Cortex of kidney (tissue), 1 donor: ENCODE measurements at places on chromosomes 2 and 18.

DNA sequence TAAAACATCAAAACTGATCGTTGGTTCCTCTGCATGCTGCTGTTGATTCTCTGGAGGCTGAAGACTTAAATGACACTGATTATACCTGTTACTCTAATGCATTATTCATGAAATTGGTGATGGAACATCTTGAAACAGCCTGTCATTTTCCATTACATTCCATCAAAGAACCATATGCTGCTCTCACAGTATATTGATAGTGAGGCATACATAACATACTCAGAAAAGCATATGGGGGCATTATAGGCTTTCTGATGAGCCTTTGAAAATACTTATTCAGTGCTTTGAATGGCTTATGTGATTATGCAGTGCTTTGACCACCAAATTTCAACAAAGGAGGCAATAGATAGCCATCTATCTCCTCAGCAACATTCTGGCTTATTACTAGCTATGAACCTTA is 392.1 kb downstream of the CDH19 start:
- no peak for DNase-seq

GRCh38 chr2:51813247-51813646 is 781.3 kb upstream of the NRXN1 start:
- DNase-seq, result no peak

- no peak for DNase-seq
These were observed 185.8 kb upstream of the ARL4C start for GRCh38 chr2:234682492-234683228.

DNA sequence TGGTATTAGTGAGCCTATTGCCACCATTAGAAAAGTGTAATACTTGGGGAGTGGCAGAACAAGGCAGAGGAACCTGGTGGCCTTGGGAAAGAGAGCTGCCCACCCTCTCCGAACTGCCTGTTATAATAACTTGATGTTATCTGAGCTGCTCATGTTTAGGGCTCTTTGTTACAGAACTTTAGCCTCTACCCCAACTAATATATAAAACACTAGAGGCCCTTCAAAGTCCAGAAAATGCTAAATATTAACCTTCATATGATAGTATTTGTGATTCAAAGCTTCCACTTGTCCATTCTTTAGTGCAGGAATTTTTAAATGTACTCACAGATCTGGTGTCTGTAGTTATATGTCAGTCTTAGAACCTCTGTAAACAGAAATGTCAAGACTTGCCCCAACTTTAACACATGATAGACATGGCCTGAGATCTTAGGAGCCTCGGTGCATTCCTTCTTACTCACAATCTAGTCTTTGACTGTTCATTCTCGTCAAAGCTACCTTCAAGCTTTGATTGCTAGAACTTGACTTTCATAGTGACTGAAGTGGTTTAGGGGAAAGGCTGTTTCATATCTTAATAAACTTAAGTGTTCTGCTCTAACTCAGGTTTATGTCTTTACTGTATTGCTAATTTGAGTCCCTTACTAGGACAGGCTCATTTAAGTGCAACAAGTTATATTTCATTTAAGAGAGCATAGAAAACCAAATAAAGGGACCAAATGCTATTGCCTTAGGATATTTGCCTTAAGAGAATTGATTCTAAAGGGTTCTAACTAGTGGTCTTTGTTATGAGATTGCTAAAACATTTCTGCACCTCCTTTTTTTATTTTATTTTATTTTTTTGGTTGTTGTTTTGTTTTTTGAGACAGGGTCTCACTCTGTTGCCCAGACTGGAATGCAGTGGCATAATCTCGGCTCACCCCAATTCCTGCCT is 41.6 kb downstream of the DDX1 start:
- no peak for DNase-seq

DNA sequence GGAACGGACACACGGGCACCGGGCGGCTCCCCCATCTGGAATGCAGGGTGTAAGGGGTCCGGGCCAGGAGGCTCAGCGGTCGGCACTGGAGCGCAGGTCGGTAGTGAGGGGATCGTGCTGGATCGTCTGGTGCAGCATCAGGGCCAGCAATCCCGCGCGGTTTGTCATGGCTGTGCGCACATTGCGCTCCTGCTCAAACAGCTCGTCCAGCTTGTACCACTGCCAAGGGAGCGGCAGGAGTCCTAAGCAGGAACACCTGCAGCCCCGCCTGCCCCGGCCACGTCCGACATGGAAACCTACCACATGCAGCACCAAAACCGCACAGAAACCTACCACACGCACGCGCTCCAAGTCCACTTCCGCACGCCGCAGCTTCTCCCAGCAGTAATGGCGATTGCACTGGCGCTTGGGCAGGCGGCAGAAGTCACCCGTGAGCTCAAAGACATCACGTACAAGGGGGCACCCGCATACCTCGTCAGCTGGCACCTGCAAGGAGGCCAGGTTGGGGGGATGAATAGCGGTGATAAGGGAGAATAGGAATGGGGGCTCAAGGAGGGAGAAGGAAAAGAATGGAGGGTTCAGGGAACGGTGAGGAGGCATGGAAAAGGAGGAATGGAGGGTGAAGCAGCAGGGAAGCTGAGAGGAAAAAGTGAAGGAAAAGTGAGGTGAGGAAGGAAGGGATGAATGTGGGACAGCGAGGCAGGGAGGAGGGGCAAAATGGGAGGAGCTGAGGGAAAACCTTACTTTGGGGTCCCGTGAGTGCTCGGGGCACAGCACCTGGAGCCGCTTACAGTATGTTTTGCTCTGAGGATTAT is 1.4 kb upstream of the MBD1 start:
- no peak for DNase-seq

GRCh38 chr2:233081232-233081730 is 21.1 kb downstream of the INPP5D start:
- no peak for DNase-seq

DNA sequence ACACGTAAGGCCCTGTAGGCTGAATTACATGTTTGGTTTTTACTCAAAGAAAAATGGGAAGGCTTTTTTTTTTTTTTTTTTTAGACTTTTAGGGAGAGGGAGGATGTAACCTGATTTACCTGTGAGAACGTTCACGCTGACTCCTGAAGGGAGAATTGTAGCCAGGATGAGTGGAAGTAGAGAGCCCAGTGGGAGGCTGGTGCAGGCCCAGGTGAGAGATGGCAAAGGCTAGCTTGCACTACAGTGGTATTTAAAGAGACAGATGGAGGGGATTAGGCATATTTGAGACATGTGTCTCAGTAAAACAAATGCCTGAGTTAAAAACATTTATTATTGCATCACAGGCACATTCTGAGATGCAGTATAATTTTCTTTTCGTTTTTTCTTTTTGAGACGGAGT is 107.9 kb downstream of the CCDC85A start:
- DNase-seq, result no peak

DNA sequence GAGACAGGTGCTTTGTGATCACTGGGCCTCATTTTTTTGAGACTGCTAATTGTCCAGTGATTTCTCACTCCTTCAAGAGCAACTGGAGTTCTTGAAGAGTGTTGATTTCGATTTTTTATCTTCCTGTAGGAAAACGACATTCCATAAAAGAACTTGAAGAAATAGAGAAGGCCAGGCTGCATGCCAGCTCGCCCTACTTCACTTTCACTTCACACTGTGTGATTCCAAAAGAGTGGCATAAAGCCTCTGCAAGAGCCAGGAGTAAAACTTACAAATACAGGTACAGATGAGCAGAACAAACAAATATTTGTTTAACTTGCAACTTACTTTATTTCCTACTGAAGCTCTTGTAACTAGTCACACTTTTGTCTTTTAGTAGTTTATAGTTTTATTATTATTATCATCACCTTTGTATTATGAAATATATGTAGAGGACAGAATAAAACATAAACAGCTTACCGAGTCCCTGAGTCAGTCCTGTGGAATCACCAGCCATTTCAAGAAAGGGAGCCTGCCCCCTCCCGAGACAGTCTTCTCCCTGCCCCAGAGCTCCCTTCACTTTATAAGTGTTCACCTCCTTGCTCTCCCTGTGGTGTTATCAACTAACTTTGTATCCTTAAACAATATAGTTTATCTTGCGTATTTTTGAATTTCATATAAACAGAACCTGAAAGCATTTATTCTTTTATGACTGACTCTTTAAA is 8.7 kb downstream of the FAM228A start:
- DNase-seq, result no peak

GRCh38 chr2:43737855-43738254 is 36.0 kb upstream of the DYNC2LI1 start:
- DNase-seq, result no peak

GRCh38 chr2:152920846-152921245 is 202.4 kb downstream of the ARL6IP6 start:
- no peak for DNase-seq

DNA sequence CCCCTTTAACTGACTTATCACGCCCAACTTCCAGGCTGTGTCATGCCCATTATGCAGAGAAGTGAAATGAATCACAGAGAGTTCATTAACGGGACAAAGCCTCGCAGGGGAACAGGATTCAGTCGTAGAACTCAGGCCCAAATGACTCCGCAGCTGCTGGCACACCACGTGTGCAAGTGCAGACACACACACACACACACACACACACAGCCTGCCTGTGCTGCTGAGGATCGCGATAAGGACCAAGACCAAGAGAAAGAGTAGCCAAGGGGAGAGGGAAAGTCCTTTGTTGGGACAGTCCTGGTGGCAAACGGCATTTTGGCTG is 90.0 kb upstream of the TAF1B start:
- no peak for DNase-seq

- DNase-seq, result no peak
These were observed 6.4 kb upstream of the ODC1 start for GRCh38 chr2:10454505-10454904.

GRCh38 chr2:168336786-168337388 is 89.5 kb upstream of the STK39 start:
- no peak for DNase-seq

DNA sequence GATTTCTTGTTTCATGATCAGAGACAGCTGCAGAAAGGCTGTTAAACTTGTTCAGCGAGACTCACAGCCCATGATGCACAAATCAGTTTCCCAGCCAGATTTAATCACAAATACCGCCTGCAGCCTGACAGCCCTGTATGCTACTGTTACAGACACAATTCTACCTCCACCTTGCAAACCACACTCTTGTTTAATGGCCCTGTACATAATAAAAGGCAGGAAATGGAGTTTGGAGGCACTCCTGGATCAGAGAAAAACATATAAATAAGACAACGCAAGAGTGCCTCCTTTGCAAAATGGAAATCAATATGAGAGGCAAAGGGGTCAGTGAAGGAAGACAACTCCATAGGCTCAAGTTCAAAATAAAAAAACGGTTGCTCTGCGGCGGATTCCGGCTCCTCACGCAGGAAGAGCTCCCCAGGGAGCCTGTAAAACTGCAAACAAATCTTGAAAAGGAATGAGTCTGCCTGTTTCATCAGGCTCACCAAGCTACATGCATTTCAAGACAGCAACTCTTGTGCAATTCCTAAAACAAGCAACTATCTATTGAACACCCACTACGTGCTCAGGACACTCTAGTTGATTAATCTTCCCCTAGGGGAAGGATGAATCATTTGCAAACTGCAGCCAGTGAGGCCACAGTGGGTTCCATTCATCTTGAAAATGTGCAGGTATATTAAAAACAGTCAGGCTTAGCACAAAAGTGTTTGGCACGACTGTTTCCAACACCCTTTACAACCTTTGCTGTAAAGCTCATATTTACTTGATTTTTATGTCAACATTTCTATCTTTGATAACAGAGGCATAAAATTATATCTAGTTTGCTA is 37.5 kb downstream of the TBC1D8 start:
- DNase-seq, result no peak

- no peak for DNase-seq
These were observed 41.6 kb downstream of the GCA start for GRCh38 chr2:162385536-162385935.

GRCh38 chr2:60992985-60993392 is 24.5 kb upstream of the PEX13 start:
- DNase-seq, result no peak
